H4 (cell line): ENCODE measurements at places on chromosomes 3 and 15. TPM values are rescaled to one million over a fixed set of nuclear protein-coding genes. Genes with fewer than 3 reads are reported as not detected.

The TEX55 gene
- total RNA-seq = not detected in 2 replicates

The CCR2 gene
- not detected in 2 replicates for total RNA-seq

The BFSP2 gene
- total RNA-seq = not detected in 2 replicates

DNA sequence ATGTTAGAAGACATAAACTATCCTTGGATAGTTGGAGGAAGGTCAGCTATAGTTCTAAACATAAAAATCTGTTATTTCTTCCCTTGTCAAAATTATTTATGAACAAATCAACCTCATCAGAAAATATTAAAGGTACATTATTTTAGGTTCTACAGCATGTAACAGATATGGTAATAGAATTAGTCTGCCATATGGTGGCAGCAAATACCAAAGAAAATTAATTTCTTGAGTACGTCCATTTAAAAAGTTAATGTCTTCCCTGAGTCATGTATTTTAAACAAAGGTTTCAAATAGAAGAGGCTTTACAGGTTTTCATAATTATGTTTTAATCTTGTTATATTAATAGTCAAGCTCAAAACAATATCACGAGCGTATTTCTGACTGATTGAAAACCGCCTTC lies 17.9 kb upstream of the ANKRD28 start:
- peak; percentile 65 for DNase-seq

DNA sequence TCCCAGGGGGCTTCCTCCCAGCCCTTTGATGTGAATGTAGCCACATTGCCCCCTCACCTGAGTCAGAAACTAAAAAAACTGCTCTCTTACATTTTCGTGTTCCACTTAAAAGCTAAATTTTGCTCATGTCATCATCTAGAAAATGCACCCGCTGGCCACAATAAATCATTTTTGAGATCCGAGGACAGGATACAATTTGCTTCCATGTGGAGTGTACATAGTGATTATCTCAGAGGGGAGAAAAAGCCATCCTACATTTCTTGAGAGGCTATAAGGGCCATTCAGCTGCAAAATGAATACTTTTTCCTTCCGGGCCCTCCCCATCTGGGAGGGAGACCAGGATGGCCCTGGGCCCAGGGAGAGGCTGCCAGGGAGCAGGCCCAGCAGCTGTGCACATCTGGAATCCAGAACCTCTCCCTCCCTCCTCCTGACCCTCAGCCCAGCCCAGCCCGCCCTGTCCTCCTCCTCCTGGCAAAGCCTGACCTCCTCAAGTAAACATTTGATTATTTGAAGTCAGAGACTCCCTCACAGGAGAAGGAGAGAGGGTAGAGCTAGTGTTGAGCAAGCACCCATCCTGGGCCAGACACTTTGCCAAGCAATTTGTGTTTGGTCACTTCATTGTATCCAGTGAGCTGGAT lies 59.1 kb downstream of the CORO2B start:
- peak; percentile 21 for DNase-seq
